COLO829 (cell line): ENCODE measurements at places on chromosomes 6 and 20.

GRCh38 chr6:34585512-34586061 is 29.5 kb upstream of the SPDEF start:
- no peak for DNase-seq

- no peak for DNase-seq
Measured at GRCh38 chr20:36833275-36834020, 42.5 kb upstream of the TLDC2 start.

DNA sequence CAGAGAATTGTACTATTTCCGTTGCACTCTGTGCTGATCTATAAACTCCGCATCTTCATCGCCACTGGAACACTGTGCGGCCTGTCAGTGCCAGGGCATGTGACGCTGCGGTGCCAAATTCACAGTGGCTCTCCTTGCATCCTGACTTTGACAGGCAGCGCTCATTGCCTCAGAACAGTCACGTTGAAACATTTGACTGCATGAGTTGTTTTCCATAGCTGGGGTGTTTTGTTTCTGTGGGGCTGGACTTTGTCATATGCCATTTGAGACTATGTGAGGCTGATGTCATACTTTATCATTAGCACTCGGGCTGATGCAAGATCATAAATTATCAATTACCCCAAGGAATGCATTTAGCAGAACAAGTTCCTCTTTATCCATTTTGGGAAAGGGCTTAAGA is 32.7 kb downstream of the CFAP61 start:
- DNase-seq, result no peak

DNA sequence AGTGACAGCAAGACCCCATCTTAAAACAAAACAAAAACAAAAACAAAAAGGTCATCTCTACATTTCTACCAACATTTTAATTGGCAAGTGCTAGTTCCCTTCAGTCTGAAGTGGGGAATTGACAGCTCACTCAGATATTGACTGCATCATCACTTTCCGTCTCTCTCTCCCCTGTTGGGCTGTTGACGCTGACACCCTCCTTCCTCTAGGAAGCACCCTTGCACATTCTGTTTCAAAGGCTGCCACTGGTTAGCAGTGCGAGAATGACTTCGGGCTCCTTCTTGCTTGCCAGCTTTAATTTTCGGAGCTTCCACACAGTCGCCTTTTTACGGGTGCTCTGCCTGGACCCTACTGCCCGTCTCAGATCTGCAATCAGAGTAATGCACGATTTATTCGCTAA is 96.6 kb upstream of the INSM1 start:
- no peak for DNase-seq

- DNase-seq, result no peak
Measured at GRCh38 chr20:17525650-17526049, 5.5 kb downstream of the BFSP1 start.

DNA sequence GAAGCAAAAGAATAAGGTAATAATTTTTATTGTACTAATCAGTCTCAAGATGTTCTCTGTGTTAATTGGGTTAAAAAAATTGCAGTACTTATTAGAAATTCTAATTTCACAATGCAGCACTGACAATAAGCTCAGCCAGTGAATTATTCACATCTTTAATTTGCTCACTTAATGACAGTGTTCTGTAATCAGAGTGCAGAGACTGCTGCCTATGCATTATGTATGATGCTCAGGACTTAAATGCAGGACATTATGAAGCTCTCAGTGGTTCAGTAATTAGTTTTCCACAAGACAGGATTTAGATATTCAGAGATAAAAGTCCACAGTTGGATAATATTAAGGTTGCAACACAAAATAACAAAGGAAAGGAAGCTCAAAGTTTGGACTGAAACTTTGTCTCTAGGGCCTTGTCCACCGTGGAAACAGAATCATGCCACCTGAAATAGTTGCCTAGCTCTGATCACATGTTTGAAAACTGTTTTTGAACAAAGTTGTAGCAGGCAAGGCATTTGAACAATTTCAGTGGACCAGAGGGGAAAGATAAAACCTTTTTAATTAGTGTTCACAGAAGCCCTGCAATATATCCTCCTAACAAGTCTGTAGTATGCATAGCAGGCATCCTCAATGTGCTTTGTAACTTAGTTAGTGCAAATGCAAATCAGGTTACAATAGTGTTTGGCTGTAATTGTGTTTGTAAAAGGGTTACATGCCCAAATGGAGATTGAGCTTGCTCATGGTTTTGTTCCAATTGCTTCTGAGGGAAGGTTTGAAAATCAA is 23.7 kb upstream of the MMS22L start:
- no peak for DNase-seq

DNA sequence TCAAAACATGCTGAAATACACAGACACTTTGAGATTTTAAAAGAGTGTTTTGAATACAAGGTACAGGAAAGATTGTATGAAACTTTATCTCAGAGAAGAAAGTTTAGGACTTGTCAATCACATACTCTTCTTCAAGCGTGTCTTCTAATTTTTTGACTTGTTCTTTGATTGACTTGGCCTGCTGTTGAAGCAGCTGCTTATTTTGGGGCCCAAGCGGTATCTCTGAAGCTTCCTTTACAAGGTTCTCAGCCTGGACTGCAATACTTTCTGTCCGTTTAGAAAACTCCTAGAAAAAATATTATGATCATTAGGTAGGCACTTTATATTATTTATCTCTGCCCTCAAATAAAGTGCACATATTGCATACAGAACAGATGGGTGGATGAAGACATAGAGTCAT is 201.3 kb downstream of the SYNE1 start:
- no peak for DNase-seq

DNA sequence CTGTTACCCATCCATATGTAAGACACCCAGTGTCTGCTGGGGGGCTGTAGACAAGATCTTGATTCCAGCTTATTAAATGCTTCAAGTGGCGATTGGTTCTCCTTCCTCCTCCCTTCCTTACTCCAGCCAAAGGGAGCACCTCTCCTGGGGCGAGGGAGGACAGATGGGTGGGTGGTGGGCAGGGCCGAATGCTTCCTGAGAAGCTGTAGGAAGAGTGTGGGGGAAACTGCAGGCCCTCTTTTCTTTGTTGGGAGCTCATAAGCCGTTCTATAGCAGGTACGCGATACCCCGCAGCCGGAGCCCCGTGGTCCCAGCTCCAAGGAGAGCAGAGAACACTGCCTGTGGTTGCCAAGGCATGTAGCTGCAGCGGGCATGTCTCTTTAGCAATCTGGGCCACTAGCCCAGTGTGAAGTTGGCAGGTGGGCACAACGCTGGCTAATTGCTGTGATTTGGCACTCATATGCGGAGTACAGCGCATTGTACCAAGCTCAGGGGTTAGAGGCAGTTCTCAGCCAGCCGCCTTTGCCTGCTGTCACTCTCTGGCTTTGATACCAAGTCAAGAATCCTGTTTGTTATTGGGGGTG is 14.7 kb upstream of the KCNG1 start:
- DNase-seq, result no peak

DNA sequence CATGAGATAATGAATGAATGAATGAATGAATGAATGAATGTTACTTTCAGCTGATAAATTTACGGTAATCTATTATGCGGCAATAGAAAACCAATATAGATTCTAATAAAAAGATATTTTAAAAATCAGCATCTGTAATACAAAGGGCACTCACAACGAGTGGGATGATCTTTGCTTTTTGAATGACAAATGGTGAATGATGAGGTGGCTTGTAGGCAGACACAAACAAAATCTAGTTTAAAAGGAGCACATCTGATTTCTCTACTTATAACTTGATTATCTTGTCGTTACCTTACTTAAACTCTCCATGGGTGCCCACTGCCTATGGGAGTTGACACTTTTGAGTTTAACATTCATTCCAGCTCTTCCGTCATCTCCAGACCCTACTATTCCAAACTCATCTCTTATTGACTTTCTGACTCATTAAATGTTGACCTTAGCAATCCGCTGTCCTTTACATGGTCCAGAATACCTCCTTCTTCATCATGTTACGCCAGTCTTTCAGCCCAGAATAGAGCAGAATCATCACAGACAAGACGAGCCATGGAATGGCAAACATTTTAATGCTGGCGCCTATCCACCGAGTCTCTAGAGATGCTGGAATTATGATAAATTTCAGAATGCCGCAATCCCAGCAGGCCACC is 41.3 kb downstream of the NHLRC1 start:
- no peak for DNase-seq

- DNase-seq, result no peak
Measured at GRCh38 chr6:105519954-105520353, 117.1 kb upstream of the PREP start.

- DNase-seq, result no peak
Measured at GRCh38 chr6:7993952-7994351, 70.2 kb downstream of the BLOC1S5 start.

DNA sequence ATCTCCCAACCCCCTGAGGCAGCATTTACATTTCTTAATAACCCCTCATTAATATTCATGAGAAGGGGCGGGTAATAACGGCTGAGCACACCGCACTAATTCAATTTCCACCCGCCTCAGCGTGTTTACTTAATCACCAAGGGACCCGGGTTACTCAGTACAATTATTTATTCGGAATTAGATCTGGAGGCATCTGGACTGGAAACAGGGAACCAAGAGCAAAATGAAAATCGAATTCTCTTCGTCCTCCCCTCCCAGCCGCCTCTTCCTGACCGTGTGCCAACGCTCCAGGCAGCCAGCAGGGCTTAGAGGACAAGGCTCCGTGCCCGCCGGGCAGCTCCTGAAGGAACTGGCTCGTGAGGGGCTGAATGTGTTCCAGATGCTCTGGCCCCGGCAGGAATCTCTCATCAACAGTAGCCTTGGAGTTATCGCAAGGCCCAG is 23.5 kb upstream of the CTNNBL1 start:
- DNase-seq, result no peak

DNA sequence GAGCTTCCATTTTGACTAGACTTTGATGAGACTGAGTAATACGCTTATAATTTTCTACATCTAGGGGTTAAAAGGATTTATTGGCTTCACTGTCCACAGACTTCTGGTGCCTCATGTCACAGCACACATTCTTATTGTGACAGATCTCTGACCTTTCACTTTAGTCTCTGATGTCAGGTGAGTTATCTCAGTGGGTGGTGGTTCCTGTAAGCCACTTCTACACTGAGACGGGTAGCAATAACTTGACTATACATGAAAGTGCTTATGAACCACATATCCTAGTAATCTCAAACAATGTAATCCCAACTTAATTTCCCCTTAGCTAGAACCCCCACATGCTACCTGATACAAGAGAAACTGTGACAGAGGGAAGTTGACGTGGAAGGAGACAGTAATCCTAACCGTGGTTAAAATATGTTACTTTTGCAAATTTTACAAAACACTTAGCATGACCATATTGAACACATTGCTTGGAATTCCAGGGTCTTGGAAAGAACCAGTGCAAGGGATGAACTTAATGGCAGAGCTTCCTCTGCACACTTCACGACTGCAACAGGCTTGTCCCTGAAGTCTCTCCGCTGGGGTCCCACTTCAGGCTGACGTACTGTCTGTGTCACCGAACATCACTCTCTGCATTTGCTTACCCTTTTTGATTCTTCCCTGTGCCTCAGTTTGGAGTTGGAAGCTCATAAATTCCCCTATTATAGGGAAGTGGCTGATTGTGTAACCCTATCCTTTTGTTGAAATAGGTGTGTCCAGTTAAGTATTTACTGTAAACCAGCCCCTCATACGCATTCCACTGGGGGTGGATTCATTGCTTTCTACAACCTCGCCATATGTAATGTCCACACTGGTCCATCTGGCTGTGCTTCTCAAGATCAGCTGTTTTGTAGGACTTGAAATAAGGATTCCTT is 6.4 kb upstream of the TRIM40 start:
- DNase-seq, result no peak

DNA sequence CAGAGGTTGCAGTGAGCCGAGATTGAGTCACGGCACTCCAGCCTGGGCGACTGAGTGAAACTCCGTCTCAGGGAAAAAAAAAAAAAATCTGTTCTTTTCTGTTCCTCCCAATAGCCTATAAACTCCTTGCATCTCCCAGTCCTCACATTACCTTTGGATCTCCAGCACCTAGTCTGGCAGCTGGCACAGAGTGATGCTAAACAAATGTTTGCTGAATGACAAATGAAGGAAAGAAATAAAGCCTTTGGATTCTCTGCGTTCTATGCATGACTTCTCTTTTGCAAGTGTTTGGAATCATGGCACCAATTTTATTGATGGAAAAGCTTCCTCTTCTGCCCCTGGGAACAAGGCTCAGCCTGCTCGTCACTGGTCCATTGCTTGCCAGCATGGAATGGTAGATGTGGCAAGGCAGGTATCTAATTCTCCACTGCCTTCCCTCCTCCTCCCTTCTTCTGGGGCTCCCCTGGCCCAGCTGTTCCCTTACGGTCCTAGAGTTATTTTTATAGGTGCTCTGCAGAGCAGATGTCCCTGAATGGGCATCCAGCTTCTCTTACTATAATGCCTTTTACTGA is 53.6 kb upstream of the FYN start:
- DNase-seq, result no peak

DNA sequence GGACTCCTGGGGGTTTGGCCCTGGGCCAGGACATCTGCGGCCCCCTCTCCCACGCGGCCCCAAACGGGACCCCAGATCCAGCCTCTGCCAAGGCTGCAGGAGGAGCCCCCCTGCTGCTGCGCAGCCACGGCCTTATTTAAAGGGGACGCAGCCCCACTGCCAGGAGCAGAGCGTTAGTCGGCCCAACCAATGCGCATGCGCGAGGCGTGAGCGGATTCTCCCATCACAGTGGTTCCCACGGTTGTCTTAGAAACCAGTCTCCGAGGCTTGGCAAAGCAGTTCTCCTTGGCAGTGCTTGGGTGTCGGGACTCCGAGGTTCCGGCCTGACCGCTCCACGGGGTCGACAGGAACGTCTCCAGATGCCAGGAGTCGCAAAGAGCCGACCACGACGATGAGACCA is 288.3 kb upstream of the ZNF337 start:
- DNase-seq, result no peak

DNA sequence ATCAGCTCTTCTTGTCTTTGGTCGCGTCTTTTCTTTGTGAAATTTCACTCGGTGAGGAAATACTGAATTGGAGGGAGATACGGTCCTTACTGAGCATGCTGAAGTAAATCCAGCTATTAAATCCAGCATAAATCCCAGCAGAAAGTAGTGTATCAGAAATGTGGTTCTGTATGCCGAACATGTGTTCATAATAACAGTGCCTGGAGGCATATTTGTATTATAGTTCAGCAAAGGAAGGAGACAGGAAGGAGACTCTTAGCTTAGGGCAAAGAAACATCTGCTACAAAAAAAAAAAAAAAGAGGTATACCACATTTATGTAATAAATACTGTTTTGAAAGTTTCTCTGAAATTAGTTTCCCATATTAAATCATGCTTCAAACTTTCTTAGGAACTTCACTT is 211.8 kb downstream of the PLCB4 start:
- no peak for DNase-seq

DNA sequence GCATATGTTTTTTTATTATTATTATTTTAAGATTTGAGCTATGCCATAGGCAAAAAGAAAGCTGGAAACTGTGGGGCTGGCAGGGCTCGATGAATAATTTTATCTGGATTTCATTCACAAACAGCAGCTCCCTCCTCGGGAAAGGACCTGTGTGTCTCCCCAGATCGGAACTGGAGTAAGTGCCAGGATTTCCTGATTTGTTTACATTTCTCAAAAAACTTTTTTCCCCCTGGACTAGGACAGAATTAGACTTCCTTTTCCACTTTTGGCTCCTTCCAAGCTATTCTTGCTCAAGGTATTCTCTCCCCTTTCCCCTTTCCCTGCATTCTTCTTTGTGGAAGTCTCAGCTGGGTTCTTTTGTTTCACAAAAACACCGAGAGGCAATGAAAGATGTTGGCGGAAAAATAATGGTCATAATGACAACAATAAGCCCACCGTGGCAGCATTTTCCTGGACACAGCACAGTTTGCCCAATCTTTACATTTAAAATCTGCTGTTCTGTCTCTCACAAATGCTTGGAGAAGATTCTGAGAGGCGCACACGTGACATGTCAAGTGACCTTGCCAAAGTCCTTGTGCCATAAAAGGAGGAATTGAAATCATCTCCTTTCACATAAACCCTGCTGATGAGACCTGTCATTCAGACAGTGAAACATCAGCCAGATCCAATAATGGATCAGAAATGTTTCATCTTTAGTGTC is 85.8 kb upstream of the PREP start:
- no peak for DNase-seq
